ENCODE measurements at places on chromosomes 3 and 15.
A peak's percentile ranks its signal among the peaks of the same experiment; 100 is the strongest.

DNA sequence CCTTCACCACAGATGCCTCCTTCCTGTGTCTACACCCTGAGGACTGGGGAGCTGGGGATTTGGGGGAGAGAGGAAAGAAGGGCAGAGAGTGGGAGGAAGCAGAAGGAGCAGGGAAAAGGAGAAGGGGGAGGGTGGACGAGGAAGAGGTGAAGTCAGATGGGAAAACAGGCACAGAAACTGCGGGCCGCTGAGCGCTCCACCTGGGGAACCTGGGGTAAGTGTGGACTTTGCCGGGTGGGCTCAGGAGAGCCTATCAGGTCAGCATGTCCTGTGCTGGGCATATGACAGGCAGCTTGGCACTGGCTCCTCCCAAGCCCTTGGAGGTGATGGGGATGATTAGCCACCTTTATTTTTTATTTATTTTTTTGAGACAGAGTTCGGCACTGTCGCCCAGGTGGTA lies 62.6 kb downstream of the CORO2B start:
- DNase-seq = no peak

DNA sequence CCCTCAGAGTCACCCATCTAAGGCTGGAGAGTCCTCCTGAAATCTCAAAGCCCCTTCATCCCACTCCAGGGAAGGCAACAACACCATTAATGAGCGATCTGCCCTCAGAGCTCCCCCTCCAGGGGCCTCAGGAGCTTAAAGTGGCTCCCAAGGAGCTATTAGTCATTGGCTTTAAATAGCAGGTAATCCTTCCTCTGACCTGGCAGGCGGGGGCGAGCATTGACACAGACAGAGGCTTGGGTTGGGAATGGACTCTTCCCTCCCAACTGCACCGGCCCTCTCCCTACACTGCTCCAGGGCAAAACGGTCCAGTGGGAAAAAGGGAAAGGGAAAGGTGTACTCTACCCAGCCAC lies 1.4 kb downstream of the MFGE8 start:
- no peak for DNase-seq

DNA sequence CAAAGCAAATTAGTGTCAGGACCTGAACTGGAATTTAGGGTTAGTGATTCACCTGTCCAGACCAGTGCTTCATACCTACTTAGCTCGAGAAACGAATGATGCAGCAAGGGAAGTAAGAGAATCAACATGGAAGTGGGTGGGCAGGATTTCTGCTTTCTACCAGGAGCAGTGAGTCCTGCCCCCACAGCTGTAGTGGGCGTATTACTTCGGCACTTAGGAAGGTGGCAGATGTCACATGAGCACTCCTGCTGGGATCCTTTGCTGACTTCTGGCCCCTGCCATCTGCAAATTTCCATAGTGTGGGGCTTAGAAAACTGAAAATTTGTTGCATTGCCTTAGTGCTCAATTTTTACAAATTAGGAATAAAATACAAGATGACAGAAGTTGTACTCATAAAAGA lies 31.2 kb downstream of the RYR3 start:
- DNase-seq = no peak

DNA sequence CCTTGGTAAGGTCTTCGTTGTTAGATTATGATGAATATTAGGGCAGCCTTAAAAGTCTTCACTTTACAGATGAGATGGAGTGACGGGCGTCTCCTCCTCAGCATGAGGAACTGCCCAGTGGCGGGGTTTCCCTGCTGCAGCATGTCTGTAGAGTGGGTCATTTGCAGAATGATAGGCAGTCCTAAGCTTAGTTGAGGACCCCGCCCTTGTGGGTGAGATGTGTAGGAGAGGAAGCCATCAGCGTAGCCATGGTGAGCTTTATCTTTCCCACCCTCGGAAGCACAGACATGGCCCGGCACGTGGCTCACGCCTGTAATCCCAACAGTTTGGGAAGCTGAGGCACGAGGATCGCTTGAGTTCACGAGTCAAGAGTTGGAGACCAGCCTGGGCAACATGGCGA lies 877 bp downstream of the NIT2 start:
- no peak for DNase-seq

DNA sequence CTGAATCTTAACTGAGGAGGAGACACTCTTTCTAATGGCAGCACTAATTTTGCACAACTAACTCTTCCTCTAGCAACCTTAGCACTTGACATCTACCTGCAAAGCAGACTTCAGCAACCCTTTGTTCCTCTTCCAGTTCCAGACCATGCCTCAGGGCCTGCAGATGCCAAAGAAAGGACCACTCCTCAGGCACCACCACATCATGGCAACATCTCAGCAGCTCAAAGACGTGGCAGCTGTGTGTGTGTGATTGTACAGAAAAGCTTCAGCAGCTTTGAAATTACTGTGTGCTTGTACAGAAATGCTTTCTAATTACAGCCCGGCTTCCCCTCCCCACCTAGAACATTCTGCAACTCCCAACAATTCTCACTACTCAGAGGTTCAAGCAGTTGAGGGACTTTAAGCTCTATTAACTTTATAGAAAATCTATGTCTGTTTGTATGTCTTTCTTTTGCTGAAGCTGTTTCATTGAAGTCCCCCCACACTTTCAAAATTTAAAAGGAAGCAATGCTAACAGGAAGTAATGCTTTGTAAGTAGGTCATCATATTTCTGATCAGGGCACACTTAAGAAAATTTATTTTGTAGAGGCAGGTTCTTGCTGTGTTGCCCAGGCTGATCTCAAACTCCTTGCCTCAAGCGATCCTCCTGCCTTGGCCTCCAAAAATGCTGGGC lies 115.2 kb downstream of the CD47 start:
- DNase-seq = no peak

- no peak for DNase-seq
Measured at GRCh38 chr3:14550181-14550580, 10.0 kb upstream of the GRIP2 start.

DNA sequence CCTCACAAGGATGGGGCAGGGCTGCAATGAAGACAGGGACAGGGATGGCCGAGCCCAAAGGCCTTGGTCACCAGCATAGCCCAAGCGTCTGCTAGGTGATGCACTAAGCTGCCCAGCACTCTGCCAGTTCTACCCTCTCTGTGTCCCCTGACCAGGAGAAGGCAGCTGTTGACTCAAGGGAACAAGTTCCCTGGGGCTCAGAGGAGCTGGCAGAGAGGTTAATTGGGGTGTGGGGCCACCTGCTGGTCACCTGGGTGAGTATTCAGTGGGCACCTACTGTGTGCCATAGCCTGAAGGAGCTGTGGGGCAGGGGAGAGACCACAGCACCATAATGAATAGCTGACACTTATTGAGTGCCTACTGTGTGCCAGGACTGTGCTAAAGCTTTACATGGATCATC lies 22.0 kb upstream of the DOCK3 start:
- DNase-seq = peak; percentile 17

DNA sequence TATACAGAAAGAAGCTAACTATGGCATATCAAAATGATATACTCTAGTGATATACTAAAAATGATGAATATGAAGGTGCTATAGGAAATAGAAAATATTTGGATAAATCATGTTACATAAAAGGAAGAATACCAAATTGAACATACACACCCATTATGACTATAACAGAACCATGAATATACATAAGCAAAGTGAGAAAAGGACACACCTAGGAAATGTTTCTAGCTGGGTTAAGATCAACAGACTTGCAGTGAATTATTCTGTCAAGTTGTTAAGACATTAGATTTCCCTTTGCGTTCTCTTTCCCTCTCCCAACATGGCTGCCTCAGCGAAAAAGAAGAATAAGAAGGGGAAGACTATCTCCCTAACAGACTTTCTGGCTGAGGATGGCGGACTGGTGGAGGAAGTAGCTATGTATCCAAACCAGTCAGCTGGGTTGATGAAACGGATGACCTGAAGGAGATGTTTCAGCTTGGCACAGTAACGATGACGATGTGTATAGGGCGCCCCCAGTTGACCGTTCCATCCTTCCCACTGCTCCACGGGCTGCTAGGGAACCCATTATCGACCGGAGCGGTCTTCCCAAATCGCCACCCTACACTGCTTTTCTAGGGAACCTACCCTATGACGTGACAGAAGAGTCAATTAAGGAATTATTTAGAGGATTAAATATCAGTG lies 20.2 kb upstream of the PARP14 start:
- no peak for DNase-seq

DNA sequence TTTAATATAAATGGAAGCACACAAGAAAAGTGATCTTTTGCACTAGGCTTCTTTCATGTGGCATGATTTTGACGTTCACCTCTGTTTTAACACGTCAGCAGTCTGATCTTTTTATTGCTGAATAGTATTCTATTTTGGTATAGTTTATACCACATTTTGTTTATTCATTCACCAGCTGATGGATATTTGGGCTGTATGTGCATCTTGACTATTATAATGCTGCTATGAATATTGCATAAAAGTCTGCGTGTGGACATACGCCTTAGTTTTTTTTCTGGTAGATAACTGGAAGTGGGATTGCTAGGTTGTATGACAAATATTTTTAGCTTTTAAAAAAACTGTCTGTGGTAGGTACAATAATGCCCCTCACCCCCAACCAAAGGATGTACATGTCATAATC lies 14.4 kb downstream of the NAA50 start:
- no peak for DNase-seq

- DNase-seq = no peak
Measured at GRCh38 chr3:65778968-65779367, 259.8 kb downstream of the MAGI1 start.

- no peak for DNase-seq
Measured at GRCh38 chr3:123658852-123659206, 74.0 kb upstream of the HACD2 start.

- no peak for DNase-seq
Measured at GRCh38 chr15:22872936-22873701, 34.7 kb downstream of the NIPA2 start.

DNA sequence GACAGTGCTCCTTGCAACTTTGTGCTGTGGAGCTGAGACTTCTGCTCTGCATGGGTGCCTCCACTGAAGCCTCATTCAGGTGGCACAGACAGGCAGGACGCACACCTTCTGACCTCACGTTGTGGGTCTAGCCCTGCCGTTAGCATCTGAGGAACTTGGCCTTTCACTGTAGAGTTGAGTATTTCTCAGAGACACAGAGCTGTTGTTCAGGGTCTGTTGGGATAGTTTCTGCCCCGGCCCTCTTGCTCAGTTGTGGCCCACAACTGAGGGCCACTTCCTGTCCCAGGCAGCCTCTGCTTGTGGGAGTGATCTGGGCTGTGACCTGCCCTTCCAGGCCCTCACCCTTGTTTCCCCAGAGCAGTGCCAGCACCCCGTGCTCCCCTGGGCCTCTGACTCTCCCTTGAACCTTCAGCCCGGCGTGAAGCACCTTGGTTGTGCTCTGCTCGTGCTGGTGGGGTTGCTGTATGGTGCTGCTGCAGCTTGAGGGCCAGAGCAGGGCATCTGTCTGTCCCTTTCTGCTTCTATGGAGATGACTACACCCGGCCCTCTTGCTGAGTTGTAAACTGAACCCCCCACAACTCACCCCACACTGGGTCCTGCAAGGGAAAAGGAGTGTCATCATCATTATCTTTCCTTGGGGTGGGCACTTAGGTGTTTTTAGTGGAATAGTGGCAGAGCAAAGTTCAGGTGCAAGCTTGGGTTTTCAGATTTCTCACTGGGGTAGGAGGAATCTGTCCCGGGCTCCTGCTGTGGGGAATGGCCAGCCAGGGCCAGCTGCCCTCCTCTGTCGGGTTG lies 11.7 kb downstream of the BAHD1 start:
- no peak for DNase-seq

DNA sequence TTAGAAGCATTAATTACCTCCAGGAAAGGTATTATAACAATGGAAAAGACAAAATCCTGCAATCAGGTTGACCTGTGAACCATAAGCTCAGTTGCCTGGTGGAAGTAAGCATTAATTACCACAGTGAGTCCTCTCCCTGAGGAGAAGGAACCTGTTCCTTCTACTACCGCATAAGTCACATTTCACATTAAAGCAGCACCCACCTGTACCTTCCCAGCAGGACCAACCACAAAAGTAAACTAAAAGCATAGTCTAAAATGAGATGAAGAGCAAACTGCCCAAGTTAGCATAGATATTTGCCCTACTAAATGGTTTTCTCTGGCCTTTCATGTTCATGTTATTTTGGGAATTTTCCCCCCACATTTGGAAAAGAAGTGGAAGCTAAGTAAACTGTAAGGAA lies 78.2 kb downstream of the EFL1 start:
- DNase-seq = no peak

DNA sequence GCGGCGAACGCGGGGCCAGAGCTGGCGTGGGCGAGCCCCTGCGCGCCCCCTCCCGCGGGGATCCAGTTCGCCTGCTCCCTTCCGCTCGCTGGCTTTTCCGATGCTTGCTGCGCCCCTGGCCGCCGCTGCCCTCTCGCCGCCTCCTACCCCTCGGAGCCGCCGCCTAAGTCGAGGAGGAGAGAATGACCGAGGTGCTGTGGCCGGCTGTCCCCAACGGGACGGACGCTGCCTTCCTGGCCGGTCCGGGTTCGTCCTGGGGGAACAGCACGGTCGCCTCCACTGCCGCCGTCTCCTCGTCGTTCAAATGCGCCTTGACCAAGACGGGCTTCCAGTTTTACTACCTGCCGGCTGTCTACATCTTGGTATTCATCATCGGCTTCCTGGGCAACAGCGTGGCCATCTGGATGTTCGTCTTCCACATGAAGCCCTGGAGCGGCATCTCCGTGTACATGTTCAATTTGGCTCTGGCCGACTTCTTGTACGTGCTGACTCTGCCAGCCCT lies 721 bp downstream of the P2RY1 start:
- peak; percentile 37 for DNase-seq

- no peak for DNase-seq
Measured at GRCh38 chr3:192651836-192652512, 75.4 kb downstream of the FGF12 start.

- DNase-seq = no peak
Measured at GRCh38 chr3:14517601-14518431, 22.3 kb downstream of the GRIP2 start.

DNA sequence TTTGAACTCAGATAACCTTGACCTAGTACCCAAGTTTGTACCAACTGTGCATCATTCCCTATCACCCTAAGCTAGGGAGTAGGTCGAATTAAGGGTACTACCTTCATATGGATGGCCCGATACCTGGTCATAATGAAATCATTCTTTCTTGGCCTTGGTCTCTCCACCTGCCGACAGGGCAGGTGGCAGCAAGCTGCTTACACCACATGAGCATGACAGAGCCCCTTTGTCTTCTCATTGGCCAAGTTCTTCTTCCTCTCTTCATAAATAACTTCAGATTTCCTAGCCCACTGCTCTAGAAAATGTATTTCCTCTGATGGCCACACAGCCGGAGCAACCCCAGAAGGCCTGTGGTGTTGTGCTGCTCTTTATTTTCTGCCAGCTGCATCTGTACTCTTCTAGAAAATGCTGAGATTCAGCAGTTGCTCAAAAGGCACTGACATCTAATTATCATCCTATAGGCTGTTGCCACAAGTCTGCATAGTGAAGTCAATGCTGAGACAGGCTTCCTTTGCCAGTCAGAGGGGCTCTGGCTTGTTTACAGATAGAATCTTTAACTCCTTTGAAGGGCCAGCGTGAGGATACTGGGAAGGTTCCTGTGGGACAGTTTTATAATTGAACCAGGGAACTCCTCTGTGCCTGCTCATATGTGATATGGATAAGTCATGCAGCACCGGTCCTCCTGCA lies 304.2 kb downstream of the PTPRG start:
- DNase-seq = no peak

GRCh38 chr15:84910928-84911623 lies 26.6 kb downstream of the SLC28A1 start:
- no peak for DNase-seq

All from endothelial cell of umbilical vein (primary cell).